ENCODE measurements at places on chromosomes 3 and 15.

GRCh38 chr3:195849322-195850074 is 37.8 kb upstream of the MUC4 start:
- no peak for DNase-seq

DNA sequence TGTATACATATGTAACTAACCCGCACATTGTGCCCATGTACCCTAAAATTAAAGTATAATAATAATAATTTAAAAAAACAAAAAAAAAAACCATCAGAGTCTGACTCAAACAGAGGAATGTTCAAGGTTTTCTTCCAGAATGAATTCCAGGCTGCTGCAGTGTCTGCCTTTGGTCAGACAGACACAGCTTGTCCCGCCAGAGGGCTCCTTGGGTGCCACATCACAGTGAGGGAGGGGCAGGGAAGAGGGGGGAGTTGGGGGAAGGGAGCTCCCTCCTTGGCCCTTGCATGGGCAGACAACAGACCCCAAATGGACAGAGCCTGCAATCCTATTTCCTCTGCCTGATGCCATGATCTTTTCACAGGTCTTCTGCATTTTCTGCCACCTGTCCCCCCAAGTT is 36.5 kb downstream of the ITGB5 start:
- DNase-seq: no peak

GRCh38 chr3:130539005-130539404 is 22.0 kb downstream of the COL6A6 start:
- peak; percentile 40 for DNase-seq

- no peak for DNase-seq
These were observed 31.0 kb upstream of the AVEN start for GRCh38 chr15:34070003-34070402.

DNA sequence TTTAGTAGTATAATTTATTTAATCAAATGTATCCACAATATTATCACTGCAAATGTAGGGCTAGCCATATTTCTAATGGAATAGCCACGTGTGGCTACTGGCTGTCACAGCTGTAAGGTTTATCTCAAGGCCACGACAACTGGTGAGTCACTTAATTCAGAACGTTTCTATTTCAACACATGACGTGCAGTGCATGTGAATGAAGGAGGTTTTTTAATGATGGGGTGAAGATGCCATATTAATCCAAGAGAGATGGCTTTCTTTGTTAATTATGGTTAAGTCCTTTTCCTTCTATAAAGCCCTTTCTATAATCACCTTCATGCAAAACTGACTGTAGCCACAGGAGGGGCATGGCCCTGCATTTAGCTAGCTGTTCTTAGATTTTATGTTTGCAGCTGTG is 212.0 kb downstream of the FEZF2 start:
- DNase-seq: no peak

DNA sequence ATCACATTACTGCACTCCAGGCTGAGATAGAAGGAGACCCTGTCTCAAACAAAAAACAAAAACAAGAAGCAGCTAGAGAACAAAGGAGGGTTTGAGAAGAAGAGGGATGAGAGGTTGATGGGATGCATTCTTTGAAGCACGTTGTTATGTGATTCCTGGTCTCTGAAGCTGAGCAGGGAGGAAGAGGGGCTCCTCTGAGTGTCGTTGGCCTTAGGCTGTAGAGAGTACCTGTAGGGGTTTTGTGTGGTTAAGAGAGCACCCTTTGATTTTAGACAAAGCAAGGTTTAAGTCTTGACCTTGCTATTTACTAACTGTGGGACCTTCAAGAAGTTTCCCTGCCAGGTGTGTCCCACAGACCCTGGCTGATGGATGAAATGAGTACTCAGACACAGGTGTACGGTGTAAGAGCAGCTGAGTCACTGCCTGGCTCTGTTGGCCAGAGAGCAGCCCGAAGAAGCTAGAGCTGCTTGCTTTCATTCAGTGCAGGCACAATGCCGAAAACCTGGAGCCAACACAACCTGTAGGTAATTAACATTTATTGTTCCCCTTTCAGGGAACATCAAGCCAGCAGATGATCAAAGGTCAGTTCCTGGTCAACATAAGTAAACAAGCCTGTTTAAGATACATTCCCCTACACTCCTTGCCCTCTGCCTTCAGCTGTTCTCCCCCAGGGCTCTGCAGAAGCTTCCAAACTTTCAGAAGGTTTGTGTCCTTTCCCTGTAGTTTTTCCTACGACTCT is 67.2 kb downstream of the LRRK1 start:
- DNase-seq: no peak

DNA sequence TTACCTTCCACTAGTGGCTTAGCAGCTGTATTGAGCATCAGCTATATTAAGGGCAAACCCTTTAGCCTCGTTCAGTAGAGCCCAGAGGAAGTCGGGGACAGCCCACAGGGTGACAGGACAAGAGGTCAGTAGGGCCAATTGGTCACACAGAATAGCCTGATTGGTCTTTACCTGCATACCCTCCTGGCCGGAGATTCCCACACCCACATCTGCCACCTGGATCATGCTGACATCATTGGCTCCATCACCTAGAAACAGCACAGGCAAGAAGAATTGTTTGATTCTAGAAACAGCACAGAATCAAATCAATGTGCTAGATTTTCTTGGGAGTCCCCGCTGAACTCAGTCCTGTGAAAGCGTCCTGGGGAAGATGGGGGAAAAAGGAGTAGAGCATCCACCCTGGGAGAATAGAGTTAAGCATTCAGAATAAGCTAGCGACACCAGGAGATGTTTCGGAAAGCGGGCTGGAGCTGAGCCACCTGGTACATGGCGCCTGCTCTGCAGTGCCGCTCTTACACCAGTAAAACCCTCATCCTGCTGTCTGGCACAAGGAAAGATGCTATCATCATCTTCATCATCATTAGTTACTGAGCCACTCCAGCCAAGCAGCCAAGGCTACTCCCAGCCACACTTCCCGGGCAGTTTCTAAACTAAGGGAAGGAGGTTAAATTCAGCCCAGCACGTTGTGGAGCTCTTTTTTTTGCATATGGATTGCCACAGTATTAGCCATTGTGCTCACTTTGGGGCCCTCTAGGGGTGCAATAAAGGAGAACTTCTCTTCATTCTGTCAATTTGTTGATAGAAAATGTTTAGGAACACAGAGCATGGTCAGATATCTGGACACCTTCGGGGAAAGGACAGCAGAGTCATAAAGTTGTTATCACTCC is 171.3 kb downstream of the ATP10A start:
- no peak for DNase-seq

GRCh38 chr3:10521772-10522441 is 16.5 kb upstream of the ATP2B2 start:
- no peak for DNase-seq

DNA sequence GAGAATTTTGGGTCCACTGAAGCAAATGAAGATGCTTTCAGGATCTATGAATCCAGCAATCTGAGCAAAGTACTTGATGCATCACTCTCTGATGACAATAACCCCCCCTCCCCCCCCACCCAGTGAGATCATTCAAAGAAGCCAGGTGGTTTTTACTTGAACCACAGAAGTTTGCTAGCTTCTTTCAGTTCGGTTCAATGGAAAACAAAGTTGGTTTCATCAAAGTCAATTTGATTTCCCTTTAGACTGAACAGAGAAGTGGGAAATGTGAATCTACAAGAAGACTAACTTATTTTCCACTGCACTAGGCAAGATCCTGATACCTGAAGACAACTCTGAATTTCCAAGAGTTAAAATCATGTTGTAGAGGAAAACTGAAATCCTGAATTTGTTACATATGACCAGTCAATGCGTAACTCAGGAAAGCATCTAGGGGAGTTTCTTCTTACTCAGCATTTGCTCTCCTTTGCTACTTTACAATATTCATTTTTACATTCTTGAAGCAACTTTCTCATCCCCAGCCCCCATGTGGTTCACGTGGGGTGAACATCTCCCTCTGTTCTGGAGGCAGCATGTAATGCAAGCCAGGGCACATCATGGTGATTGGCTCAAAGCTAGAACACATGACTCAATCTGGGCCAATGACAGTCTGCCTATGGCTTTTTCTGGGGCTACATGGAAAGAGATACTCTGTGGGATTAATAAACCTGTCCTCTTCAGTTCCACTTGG is 572.6 kb downstream of the FOXP1 start:
- no peak for DNase-seq

- DNase-seq: no peak
These were observed 8.0 kb downstream of the TGFBR2 start for GRCh38 chr3:30614373-30614772.

- DNase-seq: no peak
These were observed 3.1 kb upstream of the WDR49 start for GRCh38 chr3:167656821-167657220.

GRCh38 chr3:110077093-110077492 is 739.7 kb upstream of the DPPA4 start:
- DNase-seq: no peak

DNA sequence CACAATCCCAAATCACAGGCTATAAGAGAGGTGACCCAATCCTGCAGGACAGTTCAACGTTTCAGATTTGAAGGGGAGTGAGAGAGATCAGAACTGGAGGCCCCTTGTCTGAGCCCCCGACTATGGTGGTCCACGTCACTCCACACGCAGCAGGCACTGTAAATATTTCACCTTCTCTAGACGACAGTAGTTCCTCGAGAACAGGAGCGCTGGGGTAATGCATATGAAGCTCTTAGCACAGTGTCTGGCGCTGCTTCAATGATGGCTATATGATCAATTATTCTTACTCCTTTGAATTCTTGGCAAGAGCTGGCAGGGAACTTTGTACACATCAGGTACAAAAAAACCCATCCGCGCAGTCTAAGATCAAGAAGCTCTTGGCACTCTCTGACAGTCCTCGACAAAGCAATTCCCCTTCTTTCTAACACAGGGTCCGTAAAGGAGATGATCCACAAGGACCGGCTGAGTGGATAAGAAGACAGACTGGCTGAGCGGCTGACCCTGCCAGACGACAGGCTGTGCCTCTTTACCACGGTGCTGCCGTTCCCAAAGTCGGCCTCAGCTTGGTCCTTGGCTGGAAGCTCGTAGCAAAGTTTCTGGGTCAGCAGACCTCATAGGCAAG is 522 bp upstream of the NRROS start:
- DNase-seq: no peak

DNA sequence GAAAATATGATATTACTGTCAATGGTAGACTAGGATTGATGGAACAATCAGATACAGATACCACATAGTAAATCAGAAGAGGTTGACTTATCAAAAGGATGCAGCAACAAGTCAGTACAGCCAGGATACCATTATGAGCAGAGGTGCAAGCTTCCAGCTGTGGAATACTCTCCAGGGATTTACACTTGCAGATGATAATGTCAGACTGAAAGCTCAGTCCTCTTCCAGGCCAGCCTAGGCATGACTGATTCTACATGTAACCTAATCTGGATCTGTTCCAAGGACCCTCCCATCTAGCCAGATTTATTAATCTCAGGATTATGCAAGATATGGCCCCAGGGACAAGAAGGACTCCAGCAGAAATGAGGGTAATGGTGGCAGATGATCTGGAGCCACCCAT is 8.2 kb downstream of the FILIP1L start:
- DNase-seq: no peak

DNA sequence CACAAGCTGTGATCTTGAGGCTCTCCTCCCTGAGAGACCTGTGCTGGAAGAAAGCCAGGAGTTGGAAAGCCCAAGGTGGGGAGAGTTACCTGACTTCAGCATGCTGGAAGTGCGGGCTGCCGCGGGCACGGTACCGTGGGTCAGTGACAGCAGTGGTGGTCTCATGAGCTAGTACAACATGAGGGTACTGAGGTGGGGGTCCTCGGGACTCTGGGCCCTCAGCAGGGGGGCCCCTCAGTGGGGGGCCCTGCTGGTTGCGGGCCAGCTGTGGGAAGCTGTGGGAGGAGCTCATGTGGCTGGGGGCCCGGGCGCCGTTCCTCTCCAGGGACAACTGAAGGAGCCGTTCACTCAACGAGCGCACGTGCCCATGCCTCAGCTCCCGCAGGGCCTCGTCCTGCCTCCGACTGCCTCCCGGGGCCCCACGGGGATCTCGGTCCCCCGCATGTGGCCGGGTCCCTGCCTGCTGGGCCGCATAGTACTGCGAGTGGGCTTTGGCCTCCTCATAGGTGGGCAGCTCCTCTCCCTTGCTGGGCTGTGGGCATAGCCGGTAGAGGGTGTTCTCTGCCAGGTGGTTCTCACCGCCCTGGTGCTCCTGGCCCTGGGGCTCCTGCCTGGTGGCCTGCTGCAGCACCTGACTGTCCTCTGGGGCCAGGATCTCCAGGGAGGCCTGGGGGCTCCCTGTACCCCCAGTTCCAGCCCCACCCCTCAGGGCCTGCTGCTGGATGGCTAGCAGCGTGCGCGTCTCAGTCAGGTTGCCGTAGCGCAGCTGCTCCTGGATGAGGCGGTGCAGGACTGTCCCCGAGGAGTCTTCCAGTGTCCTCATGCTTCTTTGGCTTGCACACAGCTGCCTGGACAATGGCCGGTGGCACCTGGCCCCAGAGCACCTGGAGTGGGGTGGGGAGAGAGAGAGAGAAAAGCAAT is 3.4 kb downstream of the AMOTL2 start:
- DNase-seq: no peak

Measured in SW 1271 (cell line).